ENCODE measurements at places on chromosomes 7 and 10.
A peak's percentile ranks its signal among the peaks of the same experiment; 100 is the strongest.

DNA sequence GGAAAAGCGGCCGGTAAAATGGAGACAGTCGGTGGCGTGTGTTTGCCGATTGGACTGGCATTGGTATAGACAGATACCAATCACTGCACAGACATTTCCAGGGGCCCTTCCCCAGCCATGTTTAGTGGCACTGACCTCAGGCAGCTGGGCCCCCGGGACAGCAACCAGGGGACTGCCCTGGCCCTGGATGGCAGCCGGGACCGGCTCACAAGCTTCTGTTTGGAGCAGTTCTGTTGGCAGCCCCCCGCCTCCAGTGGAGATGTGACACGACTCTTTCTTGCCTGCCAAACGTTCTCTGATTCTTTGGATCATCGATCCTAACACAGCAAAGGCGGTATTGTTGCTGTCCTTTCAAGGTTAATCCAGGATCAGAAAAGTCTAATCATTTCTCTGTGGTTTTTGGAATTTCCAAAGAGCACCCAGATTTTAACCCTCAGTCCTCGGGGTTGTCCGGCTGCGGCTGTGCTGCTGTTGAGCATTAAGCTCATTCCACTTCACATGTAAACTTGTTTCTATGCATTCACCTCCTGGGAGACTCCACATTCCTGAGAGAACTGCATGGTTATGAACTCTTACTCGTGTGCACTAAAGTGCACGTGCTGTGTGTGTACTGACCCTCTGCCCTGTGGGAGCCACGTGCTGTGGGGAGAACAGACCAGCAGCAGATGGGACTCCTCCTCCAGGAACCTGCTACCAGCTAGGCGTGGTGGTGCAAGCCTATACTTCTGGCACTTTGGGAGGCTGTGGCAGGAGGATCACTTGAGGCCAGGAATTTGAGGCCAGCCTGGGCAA, 46.0 kb downstream of the FOXK1 start:
- no peak for DNase-seq

GRCh38 chr10:79270466-79271246, 76.6 kb upstream of the PPIF start:
- DNase-seq: no peak

DNA sequence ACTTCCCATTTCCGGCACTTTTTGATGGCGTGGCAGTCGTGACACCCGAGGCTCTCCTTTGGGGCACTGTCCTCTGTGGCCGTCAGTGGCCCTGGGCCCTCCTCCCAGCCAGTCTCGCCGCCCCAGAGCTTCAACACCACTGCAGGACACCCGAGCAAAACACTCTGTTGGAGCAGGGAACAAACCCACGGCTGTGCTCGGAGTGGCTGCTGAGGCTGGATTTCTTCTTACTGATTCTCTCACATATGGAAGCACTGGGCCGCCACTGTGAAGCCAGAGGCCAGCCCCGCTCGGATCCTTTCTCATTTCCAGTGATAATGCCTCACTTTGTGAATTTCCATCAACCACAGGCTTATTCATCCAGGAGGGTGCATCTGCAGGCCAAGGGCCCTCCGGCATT, 58.2 kb upstream of the CYTH3 start:
- no peak for DNase-seq

DNA sequence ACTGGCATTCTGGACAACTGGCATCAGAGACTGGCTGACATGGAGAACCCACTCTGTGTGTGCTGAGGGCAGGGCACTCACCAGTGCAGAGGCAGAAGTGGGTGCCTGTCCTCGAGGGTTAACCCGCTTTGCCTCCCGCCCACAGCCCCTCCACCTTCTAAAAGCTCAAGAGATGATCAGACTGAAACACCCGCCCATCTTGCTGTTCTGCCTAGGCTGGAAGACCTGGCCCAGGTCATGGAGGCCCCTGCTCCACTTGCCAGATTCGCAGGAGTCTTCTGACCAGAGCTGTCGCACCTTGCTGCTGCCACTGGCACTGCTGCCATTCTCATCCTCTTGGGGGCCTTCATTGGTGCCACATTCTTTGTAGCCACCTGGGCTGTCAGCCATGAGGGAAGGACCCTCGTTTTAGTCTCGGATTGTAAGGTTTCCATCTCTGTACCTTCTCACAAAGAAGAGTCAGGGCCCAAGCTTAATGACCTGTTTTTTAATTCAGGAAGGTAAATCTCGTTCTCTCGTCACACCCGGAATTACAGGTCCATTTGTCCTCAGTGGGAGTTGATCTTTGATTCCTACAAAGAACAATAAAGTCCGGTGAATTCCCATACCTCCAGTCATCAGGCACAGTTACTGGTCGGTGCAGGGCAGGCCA, 1.9 kb downstream of the CYREN start:
- DNase-seq: no peak

DNA sequence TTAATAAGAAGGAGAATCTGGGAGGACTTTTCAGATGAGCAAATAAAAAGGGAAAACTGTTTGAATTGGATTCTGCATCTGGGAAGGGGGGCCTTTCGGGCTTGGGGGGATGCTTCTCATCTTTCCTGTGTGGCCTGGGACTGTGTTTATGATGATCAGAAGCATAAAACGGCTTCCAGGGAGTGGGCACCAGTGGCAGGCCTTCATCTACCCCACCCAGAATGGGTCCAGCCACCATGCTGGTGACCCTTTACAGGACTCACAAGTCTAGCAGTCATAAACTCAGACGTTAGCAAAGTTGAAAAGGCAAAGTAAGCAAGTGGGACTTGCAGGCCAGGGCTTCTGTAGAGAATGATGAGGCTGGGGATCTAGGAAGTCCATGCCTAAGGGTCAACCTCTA, 198.3 kb upstream of the ZMIZ1 start:
- no peak for DNase-seq

DNA sequence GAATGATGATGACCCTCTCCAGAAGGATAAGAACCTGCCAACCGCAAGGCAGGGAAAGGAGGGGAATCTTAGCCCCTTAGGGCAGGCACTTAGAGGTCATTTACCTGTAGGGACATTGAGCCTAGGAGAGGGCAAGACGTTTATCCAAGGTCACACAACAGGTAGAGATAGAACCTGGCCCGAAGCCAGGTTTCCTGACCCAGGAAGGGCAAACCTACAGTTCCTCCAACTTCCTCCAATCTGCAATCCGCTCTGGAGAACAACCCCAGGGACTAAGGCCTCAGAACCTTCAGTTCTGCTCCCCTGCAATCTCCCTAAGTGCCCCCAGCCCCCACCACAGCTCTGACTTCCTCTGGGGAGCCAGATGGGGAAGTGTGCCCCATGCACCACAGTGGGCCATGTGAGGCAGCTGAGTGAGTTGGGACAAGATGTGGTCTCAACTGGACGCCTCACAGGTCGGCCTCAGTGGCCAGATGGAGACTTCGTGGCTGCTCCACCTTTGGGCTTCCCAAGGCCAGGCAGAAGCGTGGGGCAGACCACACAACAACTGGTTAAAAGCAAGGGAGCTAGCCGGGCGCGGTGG, 1.4 kb upstream of the PSAP start:
- DNase-seq: no peak

GRCh38 chr7:23012908-23013714, 819 bp downstream of the HYCC1 start:
- peak; percentile 54 for DNase-seq

GRCh38 chr7:115135146-115135545, 213.3 kb downstream of the MDFIC start:
- DNase-seq: peak; percentile 73

- no peak for DNase-seq
These were observed 480 bp downstream of the VPS50 start for GRCh38 chr7:93232673-93233018.

DNA sequence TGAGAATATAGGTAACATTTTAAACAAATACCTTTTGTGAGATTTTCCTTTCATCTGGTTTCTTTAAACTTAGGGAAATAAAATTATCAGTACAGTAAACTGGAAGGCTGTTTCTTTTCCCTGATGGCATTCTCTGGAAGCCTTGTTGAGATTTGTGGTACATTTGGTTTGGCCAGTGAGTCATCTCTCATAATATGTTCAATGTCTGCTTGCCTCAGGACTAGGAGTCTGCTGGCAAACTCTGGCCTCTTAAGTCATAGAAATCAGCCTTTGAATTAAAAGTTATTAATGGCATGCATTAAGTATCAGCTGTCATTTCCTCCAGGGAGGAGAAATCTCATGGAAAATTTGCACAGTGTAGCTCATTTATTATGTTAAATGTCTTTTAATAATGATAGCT, 316.6 kb upstream of the KIAA1217 start:
- no peak for DNase-seq

DNA sequence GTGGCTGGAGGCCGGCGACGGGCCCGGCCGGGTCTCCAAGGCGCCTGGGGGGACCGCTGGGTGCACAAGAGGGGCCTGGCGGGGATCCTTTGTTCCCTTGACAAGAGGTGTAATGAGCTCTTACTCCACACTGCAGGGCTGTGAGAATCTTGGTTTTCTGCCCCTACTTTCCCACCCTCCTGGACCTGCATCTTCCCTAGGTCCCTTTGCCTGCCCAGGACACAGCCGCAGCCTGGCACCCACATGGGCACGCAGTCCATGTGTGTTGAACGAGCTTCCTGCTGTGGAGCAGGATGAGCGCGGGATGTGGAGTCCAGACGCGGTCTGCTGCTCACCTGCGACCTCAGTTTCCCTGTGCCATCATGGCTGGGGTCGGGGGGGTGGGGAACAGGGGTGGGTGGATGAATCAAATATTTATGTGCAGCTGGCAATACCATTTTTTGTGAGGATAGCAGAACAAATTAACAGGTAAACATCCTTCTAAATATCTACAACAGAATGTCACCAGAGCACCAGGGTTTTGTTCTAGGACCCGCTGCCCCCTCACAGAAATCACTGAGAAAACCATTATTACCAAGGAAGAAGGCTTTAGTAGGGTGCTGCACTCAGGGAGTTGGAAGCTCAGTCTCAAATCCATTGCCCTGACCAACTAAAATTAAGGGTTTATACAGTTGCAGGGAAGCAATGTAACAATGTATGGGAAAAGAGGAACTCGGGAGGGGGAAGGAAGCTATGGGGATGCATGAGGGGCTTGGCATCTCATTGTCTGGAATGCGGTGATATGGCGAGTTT, 474 bp upstream of the NSMCE4A start:
- DNase-seq: no peak

GRCh38 chr7:47458057-47458456, 123.9 kb downstream of the TNS3 start:
- DNase-seq: peak; percentile 68

DNA sequence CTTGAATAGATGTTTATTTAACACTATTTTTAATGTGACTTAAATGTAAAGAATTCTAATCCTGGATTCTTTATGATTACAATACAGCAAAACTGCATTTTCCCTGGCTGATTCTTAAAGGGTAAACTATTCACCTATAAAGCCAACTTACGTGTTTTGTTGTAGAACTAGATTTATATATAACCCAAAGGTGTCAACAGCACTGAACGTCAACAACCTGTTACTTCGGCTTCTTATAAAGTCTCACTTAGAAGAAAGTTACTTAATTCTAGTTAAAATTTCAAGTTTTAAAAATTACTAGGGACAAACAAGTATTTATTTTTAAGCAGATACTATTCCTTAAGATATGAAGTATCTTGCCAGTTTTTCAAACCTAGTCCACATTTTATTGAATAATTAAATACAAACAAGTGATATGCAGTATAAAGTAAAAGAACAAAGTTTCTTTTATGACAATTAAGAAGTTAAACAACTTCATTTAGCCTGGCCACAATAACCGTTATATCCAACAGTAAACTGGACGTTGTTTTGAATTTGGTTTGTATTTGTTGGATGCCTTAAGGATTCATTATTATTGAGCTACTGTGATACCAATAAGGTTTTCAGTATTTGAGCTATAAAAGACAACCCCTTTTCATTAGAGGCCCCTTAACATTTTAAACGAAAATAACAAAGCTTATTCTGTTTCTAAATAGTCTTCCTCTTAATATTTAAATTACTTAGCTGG, 83.1 kb downstream of the SNX10 start:
- DNase-seq: peak; percentile 76

- no peak for DNase-seq
These were observed 193.9 kb downstream of the NXPH1 start for GRCh38 chr7:8627325-8627724.

- DNase-seq: no peak
These were observed 210.2 kb downstream of the MLLT10 start for GRCh38 chr10:21744223-21744622.

- peak; percentile 47 for DNase-seq
These were observed 146.9 kb downstream of the TPST1 start for GRCh38 chr7:66352071-66352470.

DNA sequence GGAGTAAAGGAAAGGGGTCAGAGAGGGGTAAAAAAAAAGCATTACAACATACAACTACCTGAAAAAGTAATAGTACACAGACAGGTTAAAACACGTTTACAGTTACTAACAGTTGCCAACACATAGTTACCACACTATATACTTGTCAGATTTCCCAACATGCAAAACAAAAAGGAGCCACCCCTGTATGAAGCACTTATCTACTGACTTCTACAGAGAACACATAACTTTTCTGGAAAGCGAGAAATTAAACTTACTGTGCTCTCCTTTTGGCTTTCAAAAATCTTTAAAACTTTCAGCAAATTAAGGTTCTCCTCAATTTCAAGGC, 2.1 kb downstream of the ABI1 start:
- no peak for DNase-seq

DNA sequence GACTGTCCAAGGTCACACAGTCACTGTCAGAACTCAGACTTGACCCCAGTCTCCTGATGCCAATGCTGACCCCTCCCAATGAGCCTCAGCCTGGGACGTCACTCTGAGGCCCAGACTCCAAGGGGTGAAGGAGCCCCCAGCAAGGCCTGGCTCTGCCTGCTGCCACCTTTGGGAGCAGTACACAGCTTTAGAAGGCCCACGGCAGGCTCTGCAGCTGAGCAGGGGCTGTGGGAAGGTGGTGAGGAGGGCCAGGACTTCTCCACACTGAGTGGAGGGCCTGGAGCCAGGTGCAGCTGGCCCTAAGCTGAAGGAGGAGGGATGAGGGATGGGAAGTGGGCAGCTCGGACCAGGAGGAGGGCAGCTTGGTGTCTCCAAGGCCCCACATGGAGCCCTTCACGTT, 23.9 kb upstream of the ZMIZ1 start:
- DNase-seq: no peak

GRCh38 chr7:55571511-55572377, 558 bp downstream of the VOPP1 start:
- DNase-seq: peak; percentile 34

GRCh38 chr10:87978166-87978565, 114.7 kb downstream of the PTEN start:
- DNase-seq: no peak

DNA sequence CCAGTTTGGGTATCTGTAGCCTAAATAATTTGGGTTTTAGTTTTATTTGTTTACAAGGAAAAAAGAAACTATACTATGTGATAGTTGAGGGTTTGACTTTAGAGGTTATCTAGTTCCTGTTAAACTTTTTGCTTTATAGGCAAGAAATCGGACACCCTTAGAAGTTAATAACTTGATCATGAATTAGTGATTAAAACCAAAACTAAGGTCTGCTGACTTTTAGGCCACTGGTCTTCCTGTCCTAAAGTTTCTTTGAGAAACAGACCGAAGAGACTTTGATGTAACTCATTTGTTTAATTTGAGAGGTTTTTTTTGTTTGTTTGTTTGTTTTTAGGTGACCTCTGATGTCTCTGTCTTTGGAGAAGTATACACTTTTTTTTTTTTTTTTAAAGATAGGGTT, 59.7 kb downstream of the PHTF2 start:
- DNase-seq: no peak
